ENCODE measurements at places on chromosomes 5 and 9.

DNA sequence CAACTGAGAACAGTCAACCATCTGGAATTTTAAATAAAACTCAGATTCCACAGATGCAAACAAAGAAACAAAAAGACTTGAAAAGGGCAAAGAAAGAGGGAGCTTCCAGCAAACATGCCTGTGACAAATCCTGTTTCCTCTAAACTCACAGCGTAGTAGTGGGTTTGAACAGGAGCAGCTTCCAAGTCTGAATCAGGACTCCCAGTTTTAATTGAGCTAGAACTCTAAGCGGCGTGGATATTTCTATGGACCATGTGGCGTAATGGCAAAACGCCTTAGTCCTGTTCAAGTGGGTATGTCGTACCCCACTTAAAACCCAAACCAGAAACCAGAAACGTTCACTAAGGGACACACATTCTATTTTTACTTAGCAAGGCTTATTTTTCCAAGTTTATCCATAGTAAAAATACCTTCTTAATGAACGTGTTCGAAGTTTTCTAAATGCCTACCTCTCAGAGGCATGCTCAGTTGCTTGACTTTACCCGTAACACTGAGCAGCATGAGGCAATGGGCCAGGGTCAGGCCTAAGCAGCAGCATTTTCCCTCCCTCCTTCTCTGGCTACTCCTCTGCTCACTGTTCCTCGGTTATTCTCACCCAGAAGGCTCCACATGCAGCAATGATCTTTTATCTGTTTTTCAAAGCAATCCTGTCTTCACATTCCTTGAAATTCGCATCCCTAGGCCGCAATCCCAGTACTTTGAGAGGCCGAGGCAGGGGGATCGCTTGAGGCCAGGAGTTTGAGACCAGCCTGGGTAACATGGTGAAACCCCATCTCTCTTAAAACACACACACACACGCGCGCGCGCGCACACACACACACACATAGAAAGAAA is 77.9 kb downstream of the FNBP1 start:
- DNase-seq: no peak

GRCh38 chr9:16023446-16023845 is 470.6 kb downstream of the CCDC171 start:
- no peak for DNase-seq

DNA sequence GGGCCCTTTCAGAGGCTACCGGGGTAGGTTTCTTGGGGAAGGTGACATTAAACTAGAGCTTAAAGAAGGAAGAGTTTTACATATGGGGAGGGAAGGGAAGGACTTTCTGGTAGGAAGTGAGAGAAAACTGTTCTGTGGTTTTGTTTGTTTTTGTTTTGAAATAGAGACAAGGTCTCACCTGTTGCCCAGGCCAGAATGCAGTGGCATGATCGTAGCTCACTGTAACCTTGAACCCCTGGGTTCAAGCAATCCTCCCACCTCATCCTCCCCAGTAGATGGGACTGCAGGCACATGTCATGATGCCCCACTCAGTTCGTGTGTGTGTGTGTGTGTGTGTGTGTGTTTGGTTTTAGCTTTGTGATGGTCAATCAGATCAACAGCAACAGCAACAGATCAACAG is 37.4 kb upstream of the CNOT6 start:
- no peak for DNase-seq

DNA sequence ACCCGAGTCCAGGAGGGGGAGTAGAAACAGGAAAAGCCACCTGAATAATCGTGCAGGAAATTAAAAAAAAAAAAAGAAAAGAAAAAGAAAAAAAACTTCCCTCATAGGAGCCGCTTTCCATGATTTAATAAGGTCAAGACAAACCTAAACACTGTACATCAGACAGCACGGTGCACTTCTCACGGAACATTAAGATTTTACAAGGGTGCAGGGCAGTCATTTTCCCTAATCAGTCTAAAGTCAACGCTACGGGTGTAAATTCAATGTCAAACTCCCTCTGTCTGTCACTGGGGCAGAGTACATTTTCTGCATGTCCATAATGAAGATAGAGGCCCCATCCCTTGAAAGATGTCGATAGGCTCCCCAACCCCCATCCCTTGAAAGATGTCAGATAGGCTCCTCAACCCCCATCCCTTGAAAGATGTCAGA is 139.7 kb downstream of the TSSK1B start:
- DNase-seq: no peak

GRCh38 chr9:32738501-32739172 is 44.7 kb upstream of the TMEM215 start:
- no peak for DNase-seq

- no peak for DNase-seq
These were observed 104.7 kb downstream of the DCP2 start for GRCh38 chr5:113081091-113081839.

GRCh38 chr9:109088221-109088620 is 31.5 kb downstream of the TMEM245 start:
- no peak for DNase-seq

DNA sequence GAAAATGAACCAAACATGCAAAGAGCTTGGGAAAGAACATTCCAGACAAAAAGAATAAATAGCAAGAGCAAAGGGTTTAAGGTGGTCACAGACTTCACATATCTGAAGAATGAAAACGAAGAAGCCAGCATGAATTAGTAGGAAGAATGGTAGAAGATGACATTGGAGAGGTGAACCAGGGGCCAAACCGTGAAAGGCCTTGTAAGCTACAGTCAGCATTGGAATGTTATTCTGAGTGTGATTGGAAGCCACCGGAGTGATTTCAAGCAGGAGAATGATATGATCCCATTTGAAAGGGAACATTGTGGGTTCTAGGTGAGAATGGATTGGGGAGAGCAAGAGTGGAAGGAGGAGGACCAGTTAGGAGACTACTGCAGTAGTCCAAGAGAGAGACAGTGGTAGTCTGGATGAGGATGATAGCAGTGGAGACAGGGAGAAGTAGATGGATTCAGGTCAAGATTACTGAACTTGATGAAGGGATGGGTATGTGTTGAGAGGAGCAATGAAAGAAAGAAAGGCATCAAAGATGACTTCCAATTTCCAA is 6.9 kb upstream of the PFDN1 start:
- DNase-seq: no peak

DNA sequence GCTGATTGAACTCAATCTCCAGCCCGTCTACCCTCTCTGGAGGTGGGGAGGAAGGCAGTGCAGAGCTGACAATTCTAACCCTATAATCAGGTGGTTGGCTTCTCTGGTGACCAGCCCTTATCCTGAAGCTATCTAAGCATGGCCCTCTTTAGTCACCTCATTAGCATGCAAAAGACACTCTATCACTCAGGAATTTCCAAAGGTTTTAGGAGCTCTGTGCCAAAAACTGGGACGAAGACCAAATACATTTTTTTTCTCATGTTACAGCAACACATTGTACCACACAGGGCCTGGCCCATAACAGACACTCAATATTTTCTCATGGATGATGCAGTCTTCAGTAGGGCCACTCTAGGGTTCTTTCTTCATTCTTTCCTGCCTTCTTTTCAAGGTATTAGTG is 118.8 kb upstream of the VLDLR start:
- DNase-seq: no peak
